ENCODE measurements at places on chromosomes 2 and 18.
A peak's percentile ranks its signal among the peaks of the same experiment; 100 is the strongest.

DNA sequence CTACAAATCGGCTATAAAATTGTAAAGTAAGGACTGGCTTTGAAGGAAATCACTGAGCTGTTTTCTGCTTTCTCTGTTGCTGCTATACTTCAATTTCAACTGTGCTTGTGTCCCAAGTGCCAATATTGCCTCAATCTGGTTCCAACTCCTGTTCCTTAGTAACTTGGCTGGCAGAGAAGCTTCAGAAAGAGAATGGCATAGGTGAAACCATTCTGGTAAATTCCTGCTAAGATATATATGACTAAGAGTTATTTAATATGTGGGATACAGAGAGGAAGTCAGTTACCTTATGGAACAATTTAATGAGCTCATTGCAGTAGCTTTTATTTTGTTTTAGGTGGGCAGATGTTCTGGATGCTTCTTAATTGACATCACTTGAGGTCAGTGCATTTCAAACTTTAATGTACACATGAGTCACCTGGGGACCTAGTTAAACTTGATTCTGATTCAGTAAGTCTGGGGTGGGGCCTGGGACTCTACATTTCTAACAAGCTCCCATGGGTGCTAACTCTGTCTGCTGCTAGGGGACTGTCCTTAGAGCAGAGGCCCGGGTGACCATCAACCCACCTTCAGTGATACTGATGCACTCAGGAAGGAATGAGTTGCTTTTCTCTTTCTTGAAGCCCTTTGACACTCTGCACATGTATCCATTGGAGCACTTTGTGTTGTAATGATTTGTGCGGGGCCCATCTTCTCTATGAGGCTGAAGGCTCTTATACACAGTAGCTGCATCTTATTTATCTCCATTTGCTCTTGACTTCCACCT lies 47.6 kb downstream of the LIPG start:
- peak; percentile 27 for DNase-seq

DNA sequence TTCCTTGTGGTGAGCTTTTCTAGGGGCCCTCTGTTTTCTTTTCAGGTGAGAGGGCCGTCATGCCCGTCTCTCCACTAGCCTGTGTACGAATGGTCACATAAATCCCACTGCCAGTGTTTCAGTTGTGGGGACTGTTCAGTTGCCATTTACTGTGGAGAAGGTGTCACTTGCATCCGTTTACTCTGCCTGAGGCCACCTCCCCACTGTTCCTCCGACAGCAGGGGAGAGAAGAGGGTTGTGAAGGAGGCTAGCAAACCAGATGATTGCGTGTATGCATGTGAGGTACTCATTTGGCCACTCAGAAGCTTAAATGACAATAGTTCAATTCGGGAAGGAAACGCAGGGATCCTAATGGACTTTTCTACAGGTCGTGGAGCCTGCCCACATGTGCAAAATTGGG lies 3.3 kb downstream of the MTCL1 start:
- no peak for DNase-seq

- DNase-seq: peak; percentile 38
Measured at GRCh38 chr18:46712406-46712805, 44.4 kb downstream of the ST8SIA5 start.

- DNase-seq: no peak
Measured at GRCh38 chr2:39142904-39143605, 22.2 kb upstream of the SOS1 start.

- DNase-seq: no peak
Measured at GRCh38 chr2:126782648-126783047, 116.0 kb upstream of the TEX51 start.

- DNase-seq: no peak
Measured at GRCh38 chr18:9755615-9756014, 47.5 kb downstream of the RAB31 start.

All from H54 (cell line).